ENCODE measurements at places on chromosomes 12 and 14. TPM values are rescaled to one million over a fixed set of nuclear protein-coding genes. Genes with fewer than 3 reads are reported as not detected.

GRCh38 chr12:130044991-130045621 lies 117.2 kb upstream of the FZD10 start:
- DNase-seq: no peak

Gene TAS2R30
- 0.15 TPM for polyA plus RNA-seq

Gene C12orf57
- polyA plus RNA-seq: 709 TPM

DNA sequence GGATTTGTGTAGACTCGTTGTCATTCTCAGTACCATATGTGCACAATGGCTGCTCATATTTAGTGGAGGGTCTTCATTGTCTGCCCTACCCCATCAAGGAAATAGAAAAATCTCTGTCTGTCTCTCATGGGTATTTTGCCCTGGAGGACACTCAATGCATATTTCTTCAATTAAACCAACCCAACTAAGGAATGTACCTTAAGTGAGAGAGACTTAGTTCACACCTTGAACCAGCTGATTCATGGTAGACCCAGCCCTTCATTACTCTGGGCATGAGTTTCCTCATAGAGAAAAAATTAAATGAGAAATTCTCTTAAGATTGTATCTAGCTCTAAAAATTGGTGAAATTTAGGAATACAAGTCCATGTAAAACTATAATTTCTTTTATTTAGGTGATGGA lies 107.1 kb upstream of the PLEKHG7 start:
- DNase-seq: no peak

- no peak for DNase-seq
Observed at GRCh38 chr12:80988986-80989385, 51.3 kb upstream of the LIN7A start.

DNA sequence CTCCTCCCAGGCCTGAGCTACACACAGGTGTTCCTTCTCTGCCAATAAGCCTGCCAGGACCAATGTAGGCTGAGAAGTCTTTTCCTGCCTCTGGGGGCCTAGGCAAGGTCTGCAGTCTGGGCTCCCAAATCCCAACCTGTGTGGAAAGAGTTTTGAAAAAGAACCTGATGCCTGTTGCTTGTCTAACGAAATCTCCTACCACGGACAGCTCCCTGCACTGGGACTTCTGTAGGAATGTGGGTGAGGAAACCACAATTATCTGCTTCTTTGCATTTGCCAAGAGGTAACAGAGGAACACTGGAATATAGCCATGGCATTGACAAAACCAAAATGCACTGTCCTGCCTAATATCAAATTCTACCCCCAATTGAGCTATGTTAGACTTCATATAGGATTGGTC lies 877.0 kb upstream of the TMEM132C start:
- DNase-seq: no peak

DNA sequence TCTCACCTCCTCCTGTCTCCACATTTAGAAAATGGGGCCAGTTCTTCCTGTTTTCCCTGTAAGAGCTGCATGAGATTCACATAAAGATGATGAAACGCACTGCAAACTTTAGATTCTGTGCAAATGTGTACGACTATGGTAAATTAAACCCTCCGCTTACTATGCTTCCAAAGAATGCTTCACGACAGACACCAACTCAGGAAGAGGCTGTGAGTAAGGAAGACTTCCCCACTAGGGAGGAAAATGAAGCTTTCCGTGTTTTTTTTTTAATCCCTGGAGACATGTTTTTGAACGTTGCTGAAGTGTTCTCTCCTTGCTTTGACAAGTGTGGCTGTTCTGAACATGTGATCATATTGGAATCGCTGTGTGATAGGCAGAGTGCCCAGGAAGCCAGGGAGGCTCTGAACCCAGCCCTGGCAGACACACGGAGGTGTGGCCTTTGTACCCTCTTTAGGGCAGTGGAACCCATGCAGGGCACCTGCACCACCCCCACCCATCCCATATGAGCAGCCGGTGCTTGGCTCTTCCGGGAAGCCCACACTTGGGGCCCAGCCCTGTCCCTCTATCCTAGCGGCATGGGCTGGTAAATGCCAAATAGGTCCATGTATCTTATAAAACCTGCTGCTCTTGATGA lies 7.5 kb upstream of the SYNE3 start:
- DNase-seq: no peak

DNA sequence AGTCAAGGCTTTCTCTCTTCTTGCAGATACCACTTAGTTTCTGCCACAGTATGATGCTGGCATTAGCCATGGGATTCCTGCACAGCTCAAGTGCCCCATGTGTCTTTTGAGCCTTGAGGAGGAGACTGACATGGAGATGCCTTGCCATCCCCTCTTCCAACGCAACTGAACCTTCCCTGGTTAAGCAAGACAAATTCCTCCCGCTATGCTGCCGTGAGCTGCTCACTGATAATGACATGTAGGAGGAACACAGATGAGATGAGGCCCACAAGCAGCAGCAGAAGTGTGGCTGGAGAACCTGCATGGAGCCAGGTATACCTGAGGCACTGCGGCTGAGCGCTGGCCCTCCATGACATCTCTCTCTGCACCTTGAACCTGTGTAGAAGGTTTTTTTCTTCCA lies 15.4 kb upstream of the PPP1R1A start:
- no peak for DNase-seq

Gene PLEKHG7
- polyA plus RNA-seq: not detected

Gene MAP1LC3B2
- polyA plus RNA-seq: 2.5 TPM

Gene RNASE7
- not detected for polyA plus RNA-seq

GRCh38 chr12:92144631-92145480 lies 790 bp downstream of the BTG1 start:
- no peak for DNase-seq

GRCh38 chr12:77847680-77848431 lies 17.2 kb downstream of the NAV3 start:
- peak; percentile 82 for DNase-seq

GRCh38 chr12:83016991-83017390 lies 330.3 kb downstream of the TMTC2 start:
- DNase-seq: no peak

DNA sequence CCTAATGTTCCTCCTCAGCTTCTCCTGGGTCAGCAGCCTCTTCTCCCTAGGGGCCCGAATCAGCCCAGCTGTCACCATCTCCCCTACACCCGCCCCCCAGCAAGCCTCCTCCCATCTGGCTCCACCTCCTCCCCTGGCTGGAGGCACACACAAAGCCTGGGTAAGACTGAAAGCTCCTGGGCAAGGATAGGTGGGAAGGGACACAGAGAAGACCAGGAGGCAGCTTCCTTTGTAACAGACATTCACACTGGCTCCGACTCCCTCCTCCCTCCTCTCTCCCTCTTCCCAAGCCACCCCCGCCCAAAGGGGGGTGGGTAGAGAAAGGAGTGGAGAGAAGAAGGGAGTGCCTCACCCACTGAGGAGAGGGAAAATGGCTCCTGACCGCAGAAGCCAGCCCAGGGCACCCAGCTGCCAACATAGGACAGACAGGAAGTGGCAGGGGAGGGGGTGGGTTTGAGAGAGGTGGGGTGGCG lies 4.0 kb downstream of the CHD4 start:
- no peak for DNase-seq

DNA sequence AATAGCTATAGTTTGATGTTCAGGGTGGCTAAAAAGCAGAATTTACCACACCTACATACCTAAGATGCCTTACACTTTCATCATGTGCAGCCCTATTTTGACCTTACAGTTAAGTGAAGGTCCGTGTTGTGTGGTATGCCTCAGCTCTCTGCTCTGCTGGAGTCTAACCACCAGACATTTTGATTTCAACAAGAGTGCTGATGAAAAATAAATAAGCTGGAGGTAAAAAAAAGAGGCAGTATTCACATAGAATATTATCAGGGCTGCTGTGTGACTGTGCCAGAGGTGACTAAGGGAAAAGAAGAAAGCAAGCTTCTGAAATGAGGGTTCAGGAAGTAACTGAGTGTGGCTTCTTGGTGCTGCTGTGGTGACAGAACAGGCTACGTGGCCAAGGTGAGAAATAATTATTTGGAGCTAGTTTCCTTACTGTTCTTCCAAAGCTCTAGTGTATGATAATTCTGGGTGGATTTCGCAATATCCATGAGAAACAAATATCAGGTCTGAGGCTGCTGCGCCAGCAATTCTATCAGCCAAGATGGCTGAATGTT lies 188.8 kb downstream of the STXBP6 start:
- peak; percentile 34 for DNase-seq

Gene DDX55
- polyA plus RNA-seq: 13.8 TPM

DNA sequence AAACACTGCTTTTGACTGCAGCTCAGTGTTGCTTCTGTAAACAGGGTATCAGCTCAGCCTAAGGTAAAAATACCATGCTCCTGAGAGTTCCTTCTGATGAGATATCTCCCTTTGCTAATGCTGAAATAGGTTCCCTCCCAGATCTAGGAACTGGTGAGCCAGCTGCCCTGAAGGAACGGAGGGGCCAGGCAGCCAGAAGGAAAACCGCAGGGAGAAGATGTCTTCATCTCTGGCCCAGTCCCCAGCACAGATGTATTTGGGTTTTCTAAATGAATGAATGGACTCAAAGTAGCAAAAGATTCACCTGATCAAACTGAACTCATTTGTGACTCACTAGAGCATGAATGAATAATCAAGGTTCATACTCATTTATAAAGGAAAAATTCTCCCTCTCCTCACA lies 247.8 kb downstream of the MSRB3 start:
- DNase-seq: no peak

Gene OR4E2
- not detected for polyA plus RNA-seq

- no peak for DNase-seq
Observed at GRCh38 chr12:75784591-75784990, 247.0 kb downstream of the PHLDA1 start.

Gene TRHDE
- 17.1 TPM for polyA plus RNA-seq

- no peak for DNase-seq
Observed at GRCh38 chr12:94149119-94149780, 873 bp downstream of the PLXNC1 start.

Gene GNG2
- 7.6 TPM for polyA plus RNA-seq

DNA sequence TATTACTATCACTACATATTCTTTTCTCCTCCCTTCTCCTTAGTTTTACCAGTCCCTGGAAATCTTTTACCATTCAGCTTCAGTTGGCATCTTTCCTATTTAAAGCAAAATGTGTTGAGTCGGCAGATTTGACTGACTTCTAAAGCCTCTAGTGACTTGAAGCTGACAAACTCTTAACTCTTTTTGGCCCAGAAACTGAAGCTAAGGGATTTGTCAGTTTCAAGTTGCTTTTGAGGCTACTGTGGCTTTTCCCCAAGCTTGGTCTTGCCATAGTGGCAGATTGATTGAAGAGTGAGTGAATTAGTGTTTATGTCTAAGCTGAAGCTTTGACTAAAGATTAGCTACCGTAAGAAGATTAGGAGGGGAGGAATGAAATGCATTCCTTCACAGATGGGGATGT lies 104.0 kb downstream of the ETNK1 start:
- DNase-seq: no peak

Gene DBX2
- polyA plus RNA-seq: not detected

Gene BTBD6
- 41.9 TPM for polyA plus RNA-seq

- DNase-seq: no peak
Observed at GRCh38 chr12:40469736-40470135, 222.5 kb upstream of the CNTN1 start.

DNA sequence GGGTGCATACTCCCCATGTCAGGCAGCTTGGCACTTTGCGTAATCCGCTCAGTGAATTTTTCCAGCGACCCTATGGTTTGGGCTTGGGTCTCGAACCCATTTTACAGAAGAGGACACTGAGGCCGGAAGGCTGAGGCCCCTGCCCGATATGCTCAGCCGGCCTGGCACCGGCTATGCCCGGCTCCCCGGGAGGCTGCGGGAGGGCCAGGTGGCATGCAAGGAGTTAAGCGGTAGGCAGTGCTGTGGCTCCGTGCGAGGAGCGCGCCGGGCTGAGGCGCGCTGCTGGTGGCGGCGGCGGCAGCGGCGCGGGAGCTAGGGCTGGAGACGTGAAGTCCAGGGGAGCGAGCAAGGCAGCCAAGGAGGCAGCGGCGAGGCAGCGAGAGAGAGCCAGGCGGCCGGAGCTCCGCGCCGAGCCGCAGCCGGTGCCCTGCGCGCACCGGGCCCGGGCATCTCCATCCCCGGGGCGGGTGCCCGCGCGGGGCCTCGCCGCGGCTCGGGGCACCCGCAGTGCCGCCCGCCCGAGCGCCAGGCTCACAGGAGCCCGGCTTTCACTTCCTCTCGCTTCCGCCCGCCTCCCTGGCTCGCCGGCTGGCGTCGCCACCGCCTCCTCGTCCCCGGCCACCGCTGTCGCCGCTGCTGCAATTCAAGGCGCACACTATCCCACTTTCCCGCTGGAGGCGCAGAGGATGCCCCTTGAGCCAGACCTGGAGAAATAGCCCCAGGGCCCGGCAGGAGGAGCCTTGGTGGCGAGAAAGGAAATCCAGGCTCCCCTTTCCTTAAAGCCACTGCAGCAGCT lies at the start of gene WSCD2:
TSS of gene WSCD2 (plus strand) at position 272 of the 796 bp plus-strand sequence. CDS start 66,545 bp downstream, outside the sequence.
- no peak for DNase-seq

Gene RERGL
- 0.21 TPM for polyA plus RNA-seq

DNA sequence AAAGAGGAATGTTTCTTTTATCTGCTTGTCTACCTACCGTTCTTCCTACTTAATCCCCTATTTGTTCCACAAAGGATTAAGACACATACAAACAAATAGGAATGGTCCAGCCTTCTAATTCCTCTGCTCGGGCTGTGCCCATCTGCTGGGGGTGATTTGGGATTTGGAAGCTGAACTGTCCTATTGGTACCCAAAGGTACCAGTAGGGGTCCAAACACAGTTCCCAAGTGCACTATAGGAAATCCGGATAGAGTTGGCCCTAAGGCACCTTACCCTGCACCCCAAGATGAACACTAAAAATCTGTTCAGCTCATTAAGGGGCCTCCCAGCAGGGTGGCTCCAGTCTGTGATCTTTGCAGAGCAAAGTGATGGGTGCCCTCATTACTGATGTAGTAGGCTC lies 566.9 kb downstream of the NRXN3 start:
- no peak for DNase-seq

Gene TXNDC16
- 2.0 TPM for polyA plus RNA-seq

GRCh38 chr12:67484791-67485480 lies 163.6 kb upstream of the DYRK2 start:
- no peak for DNase-seq

GRCh38 chr14:81464253-81465002 lies 64.3 kb upstream of the STON2 start:
- DNase-seq: peak; percentile 19

- no peak for DNase-seq
Observed at GRCh38 chr12:115203701-115204100, 519.7 kb upstream of the TBX3 start.

GRCh38 chr12:68529466-68529865 lies 81.2 kb upstream of the RAP1B start:
- no peak for DNase-seq

- no peak for DNase-seq
Observed at GRCh38 chr12:107903341-107904061, 129.0 kb downstream of the ASCL4 start.

- no peak for DNase-seq
Observed at GRCh38 chr12:52207106-52207505, 15.3 kb upstream of the KRT80 start.

Gene KCNC2
- polyA plus RNA-seq: not detected

Gene OTOGL
- polyA plus RNA-seq: 0.10 TPM

Gene ANKS1B
- polyA plus RNA-seq: 0.27 TPM
